ENCODE measurements at places on chromosomes 2 and 18. TPM values are rescaled to one million over a fixed set of nuclear protein-coding genes. Genes with fewer than 3 reads are reported as not detected.

Gene KIF5C
- 8.0 TPM for total RNA-seq

Gene COLEC11
- 1.8 TPM for total RNA-seq

DNA sequence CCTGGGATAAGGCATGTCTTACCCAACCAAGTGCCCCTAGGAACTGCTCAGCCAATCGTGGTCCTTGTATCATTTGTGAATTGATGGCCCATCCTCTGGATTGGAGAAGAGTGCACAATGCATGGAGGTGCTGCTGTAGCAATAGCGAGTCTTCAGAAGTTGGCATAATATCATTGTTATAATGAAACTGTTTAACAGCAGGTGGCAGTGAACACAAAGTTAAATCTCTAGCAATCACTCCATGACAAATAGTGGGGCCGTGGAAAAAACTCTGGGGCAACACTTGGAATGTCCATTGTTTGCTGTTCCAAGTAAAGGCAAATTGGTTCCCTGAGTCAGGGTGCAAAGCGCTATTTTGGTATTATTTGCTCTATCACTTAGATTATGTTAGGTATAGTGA is 11.4 kb downstream of the REG1A start:
- no peak overlapping the region for H3K4me3 ChIP-seq
- DNase-seq: no peak
- no peaks in the 10 kb centered on the region for H3K4me1 ChIP-seq
- H3K27ac ChIP-seq: no peak overlapping the region
- H3K36me3 ChIP-seq: no peaks in the 10 kb centered on the region

DNA sequence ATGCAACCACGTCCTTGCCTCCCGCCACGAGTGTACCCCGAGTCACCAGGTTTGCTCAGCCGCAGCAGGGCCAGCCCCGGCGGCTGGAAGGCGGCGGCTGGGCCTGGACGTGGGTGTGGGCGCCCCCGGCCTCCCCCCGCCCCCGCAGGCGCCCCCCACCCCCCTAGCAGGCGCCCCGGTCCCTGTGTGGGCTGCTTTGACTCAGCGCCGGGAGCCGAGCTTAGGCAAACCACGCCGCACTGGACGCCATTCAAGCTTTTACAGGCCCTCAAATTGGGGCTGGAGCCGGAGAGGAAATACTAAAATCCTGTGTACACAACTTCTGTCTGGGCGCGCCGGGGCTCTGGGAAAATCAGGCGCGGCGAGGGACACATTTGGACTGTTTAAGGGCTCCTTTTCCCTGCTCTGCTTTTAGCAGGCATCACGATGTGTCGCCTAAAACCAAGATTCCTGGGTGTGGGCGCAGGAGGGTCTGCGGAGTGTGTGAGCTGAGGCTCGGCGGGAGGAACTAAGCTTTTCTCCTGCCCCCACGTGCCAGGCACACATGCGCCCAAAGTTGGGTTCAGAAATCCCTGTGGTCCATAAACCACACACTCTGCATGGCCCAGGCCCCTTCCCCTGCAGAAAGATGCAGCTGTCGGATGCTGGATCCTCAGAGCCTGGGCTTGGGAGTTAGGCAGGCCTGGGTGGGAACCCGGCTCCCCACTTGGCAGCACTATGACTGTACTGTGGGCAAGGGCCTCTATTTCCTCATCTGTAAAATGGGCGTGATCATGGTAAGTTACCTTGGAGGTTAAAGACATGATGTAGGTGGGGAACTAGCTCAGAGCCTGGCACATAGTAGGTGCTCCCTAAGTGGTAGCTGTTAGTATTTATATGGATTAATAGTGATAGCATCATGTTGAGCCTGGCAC is 57.6 kb downstream of the ATOH8 start:
- H3K27me3 ChIP-seq: peaks cover 2% of the 10 kb centered on the region
- no peaks in the 10 kb centered on the region for H3K36me3 ChIP-seq
- no peak for DNase-seq
- peaks cover 2% of the 10 kb centered on the region for H3K4me1 ChIP-seq
- H3K27ac ChIP-seq: no peak overlapping the region

DNA sequence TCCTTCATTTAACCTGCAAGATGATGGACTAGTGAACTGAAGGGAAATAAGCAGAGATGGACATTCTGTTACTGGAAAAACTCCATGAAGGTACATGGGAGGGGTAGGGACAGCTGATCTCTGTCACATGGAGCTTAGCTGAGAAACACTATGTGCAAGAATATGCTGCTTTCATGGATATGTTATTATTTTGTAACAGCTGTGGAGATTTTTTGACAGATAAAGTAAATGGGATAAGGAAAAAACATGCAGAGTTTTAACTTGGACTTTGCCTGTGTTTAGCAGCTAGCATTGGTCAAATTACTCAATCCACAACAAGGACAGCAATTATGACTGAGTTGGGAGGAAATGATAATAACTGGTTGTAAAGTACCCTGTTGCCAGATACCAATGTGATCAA is 28.7 kb upstream of the HNRNPA3 start:
- DNase-seq: no peak
- no peak overlapping the region for H3K4me3 ChIP-seq
- no peaks in the 10 kb centered on the region for H3K36me3 ChIP-seq
- peaks cover 2% of the 10 kb centered on the region for H3K4me1 ChIP-seq

- peak overlapping the region; percentile 100 for H3K27ac ChIP-seq
- DNase-seq: peak; percentile 31
- H3K4me1 ChIP-seq: peaks cover 19% of the 10 kb centered on the region
- peak overlapping the region; percentile 93 for H3K4me3 ChIP-seq
- no peaks in the 10 kb centered on the region for H3K27me3 ChIP-seq
Measured at GRCh38 chr18:3451989-3452749, 2.2 kb downstream of the TGIF1 start.

DNA sequence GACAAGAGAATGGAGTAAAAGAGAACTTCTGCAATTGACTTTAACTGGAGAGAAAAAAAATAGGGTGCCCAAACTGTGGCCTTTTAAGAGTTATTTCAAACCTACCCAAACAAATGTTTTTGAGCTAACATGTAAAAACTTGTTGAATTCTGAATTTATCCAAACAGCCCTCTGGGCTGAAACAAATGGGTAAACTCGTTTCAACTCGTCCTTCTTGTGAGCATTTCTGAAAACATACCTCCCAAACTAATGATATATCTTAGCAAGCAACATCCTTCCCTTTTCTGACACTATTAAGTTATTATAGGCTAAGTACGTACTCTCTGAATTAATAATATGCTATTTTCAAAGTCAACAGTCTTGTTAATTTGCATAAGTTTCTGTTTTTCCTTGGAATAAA is 793.0 kb upstream of the ACVR2A start:
- no peaks in the 10 kb centered on the region for H3K4me1 ChIP-seq
- no peaks in the 10 kb centered on the region for H3K36me3 ChIP-seq
- no peak overlapping the region for H3K4me3 ChIP-seq
- no peak for DNase-seq
- H3K27ac ChIP-seq: no peak overlapping the region
- H3K27me3 ChIP-seq: peaks cover 7% of the 10 kb centered on the region

DNA sequence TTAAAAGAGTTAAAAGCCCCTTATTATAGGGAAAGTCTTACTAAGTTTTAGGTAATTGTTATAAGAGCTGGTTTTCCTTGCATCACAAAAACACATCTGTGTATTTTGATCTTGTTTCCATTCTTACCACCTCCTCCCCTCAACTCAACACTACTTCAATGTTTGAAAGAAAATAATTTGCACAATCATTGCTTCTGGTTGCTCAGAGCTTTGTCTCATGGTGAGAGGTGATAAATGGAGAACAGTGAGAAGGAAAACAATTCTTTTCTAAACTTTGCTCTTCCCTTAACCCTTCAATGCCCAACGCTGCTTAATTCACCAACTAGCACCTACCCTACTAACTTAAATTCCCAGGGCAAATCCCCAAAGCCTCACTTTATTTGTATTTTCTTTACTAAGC is 268.1 kb upstream of the LINC00305 start:
- DNase-seq: no peak
- no peak overlapping the region for H3K27ac ChIP-seq
- no peaks in the 10 kb centered on the region for H3K36me3 ChIP-seq
- H3K4me3 ChIP-seq: no peak overlapping the region

DNA sequence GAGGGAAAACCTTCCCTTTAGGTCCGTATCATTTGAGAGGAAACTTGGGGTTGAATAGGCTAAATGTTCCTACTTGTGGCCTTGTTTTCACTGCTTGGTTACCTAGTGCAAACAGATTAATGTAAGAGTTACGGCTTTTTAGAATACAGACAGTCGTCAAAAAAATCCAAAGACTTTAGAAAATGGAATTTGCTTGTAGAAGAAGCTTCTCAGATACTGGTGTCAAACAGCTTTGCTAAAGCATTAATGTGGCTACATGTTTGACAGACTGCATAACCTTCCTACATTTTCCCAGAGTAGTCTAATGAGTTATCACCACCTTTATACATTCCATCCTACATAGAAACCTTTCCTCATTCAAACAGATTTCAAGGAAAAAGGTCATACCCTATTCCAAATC is 114.6 kb downstream of the FMNL2 start:
- H3K27ac ChIP-seq: no peak overlapping the region
- H3K4me3 ChIP-seq: no peak overlapping the region
- no peaks in the 10 kb centered on the region for H3K4me1 ChIP-seq

- H3K4me1 ChIP-seq: peaks cover 40% of the 10 kb centered on the region
- peaks cover 4% of the 10 kb centered on the region for H3K36me3 ChIP-seq
- peak overlapping the region; percentile 65 for H3K27ac ChIP-seq
- no peaks in the 10 kb centered on the region for H3K27me3 ChIP-seq
- DNase-seq: peak; percentile 3
Measured at GRCh38 chr18:67265464-67266245, 250.9 kb downstream of the DSEL start.
